ENCODE measurements at places on chromosomes 1 and 21.

DNA sequence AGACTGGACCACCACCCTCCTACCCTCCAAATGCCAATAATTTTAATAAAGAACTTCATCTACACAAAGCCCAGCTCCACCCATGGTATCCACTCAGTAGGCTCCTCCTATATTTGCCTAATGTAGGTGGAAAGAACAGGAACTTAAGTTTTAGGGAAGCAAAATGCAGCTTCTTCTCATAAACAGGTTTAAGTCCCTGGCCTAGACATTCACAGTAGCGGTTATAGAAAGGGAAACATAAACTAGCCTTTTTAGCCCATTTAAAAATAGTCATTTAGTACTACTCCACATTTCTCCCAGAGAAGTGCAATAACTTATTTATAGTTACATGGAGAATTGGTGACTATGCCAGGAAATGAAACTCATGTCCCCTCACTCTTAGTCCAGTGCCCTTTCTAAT, 56.6 kb upstream of the CPLANE2 start:
- no peak for DNase-seq

DNA sequence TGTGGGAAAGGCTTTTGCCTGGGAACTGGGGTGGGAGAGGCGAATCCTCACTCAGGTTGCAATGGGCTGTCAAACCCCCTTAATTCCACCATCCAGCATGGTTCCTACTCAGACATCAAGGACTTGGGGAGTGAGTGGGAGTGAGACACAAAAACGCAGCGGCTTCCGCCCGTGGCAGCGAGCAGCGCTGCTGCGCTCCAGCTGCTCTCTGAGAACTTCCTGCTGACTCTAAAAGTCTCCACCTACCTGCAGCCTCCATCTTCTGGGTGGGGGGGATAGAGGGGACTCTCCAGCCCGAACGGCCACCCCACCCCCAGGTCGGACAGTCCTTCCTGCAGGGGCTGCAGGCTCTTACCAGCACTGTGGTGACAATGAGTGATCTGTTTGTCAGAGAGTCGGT, 184.4 kb downstream of the GRIK3 start:
- no peak for DNase-seq

DNA sequence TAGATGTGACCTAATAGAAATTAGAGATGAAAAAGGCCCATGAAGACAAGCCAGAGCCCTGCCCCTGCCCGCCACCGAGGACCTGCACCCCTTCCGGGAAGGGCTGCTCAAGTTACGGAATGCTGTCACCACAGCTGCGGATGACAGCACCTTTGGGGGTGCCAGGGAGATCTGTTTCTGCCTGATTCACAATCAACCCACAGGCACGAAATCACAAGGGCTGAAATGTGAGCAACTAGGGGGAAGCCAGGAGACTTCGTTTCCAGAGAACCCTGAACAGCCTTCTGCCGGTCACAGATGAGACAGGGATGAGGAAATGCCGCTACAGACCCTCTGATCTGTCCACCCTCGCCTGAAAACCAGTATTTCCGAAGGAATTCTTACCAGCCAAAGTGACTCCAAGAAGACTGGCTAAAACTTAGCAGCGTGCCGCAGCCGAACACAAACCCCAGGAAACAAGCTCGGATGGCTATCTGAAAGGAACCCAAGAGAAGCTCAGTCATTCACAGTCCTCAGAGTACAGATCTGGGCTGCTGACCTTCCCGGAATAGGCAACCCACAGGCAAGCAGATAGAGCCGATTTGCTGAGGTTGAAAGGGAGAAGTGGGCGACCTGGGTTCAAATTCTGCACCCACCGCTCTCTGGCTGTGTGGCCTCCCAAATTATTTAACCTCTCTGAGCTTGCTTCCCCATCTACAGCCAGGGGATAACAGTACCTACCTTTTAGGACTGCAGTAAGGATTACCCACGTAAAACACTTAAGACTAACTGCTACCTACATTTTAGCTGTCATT, 1.1 kb downstream of the ICMT start:
- no peak for DNase-seq

DNA sequence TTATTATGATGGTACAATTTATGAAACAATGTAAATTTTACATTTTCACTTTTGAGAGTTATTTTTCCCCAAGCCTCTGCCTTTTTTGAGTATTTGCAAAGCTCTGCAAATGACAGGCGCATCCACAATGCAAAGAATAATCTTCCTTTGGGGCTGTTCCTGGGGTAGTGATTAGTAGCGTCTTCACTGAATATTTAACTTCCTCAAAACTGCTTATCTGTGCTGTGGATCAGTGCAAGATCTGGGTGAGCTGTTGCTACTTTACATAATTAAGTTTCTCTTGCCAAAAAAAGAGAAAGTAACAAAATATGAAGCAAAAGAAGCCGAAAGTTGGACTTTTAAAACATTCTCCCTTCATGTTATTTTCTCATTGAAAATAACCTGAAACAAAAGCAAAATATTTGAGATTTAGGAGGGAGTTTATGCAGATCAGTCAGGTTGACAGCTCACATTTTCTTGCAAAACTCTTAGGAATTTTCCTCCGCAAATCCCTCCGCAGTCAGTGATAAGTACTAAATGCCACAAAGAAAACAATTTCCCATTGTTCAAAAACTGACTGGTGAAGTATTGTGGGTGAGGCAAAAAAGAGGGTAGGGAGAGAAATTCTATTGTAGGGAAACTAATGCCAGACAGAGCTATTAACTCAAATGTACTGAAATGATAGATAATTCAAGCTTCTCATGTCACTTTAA, 276.4 kb upstream of the B3GALT2 start:
- no peak for DNase-seq

DNA sequence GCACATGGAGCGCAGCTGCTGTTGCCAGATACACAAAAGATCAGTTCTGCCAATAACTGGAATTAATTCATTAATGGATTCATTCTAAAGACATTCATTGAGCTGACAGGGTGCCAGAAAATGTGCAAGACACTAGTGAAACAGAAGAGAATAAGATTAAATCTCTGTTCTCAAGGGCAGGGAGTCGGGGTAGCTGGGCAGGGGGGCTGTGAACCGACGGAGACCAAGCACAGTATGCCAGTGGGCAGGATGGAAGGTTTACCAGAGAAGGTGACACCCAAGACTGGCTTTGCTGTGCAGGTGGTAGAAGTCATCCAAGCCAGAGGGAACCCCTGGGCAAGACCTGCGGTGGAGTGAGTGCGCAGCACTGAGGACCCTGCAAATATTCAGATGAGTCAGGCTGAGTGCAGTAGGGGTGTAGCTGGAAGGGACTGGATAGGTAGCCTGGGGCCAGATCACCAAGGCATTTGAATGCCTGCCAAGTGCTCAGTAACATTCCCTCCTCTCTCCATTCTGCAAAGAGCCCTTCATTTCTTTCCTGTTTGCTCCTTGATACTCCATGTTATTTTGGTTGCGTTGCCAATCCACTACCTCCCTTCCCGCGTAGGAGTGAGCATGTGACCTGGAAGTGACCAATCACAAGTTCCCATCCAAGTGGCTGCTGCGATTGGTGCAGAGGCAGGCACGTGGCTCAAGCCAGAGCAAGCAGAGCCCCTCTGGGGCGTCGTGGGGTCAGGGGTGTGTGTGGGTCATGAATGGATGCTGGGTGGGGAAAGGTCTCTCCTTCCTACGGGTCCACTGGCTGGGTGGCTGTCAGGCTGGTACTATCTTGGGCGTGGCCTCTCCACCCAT, 413.1 kb downstream of the PTPRU start:
- DNase-seq, result no peak

- DNase-seq, result peak; percentile 57
These were observed 119.0 kb upstream of the DPT start for GRCh38 chr1:168848051-168848450.

GRCh38 chr1:22847249-22847648, 125.4 kb downstream of the LACTBL1 start:
- no peak for DNase-seq

GRCh38 chr21:45391743-45392572, 13.0 kb upstream of the COL18A1 start:
- no peak for DNase-seq

- no peak for DNase-seq
These were observed 166.9 kb downstream of the COL11A1 start for GRCh38 chr1:102941366-102941947.

GRCh38 chr1:2894381-2895041, 93.0 kb upstream of the TTC34 start:
- DNase-seq, result no peak

DNA sequence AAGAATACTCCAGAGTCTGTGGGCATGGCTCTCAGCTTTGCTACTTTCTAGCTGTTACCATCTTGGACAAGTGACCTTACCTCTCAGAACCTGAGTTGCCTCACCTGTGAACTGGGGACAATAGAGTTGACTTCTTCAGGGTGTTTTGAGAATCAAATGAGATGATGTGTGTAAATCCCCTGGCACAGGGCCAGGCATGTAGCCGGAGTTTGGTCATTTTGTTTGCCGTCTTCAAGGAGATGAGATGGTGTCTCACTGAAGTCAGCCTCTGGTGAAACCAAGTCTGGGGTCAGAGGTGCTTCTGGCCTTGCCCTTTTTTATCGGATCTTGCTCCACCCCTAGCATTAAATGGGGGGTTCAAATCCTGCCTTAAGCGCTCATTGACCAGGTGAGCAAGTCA, 149.2 kb upstream of the TMEM51 start:
- no peak for DNase-seq

GRCh38 chr21:18398843-18399242, 4.7 kb downstream of the TMPRSS15 start:
- no peak for DNase-seq

- DNase-seq, result no peak
These were observed 5.2 kb downstream of the RCSD1 start for GRCh38 chr1:167635156-167635648.

- no peak for DNase-seq
These were observed 25.2 kb downstream of the STPG1 start for GRCh38 chr1:24388331-24388885.

- no peak for DNase-seq
These were observed 32.2 kb upstream of the DIP2A start for GRCh38 chr21:46426313-46427046.

GRCh38 chr1:118363396-118363795, 178.4 kb upstream of the SPAG17 start:
- DNase-seq, result no peak

GRCh38 chr1:245298781-245299180, 144.0 kb downstream of the KIF26B start:
- peak; percentile 25 for DNase-seq

- DNase-seq, result no peak
These were observed 709.1 kb downstream of the PTPRU start for GRCh38 chr1:29945426-29945825.

- DNase-seq, result peak; percentile 62
These were observed 89.4 kb downstream of the SDCCAG8 start for GRCh38 chr1:243345205-243345604.

DNA sequence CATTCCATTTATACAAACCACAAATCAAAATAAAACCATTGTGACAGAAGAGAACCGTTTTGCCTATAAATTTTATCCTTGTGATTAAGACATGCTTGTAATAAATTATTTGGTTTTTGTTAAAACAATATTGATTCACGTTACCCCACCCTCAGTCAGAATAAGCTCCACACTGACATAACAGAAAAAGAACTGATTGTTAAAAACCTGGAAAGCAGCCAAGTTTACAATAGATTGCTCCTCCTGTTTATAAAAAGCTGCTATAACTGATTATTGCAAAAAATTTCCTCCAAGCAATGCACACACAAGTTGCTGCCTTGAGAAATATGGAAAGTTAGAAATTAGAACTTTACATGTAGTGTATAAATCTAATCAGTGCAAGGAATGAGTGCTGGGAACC, 263.5 kb downstream of the SETD4 start:
- DNase-seq, result peak; percentile 2

DNA sequence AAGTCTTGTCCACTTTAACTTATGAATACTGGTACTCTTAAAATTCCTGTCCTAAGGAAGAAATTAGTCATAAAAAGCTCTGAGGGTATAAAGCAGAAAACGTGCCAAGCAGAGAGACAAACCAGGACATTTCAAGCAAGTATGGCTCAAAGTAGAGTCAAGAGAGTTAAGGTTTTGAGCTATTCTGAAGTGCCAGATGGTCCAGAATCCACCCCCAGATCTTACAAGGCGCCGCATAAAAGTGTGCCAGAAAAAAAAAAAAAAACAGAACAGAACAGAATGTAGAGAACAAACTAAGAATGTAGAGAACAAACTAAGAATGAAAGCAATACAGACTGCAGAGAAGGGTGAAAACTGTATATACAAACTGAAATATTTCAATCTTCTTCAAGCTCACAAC, 12.5 kb downstream of the EPS15 start:
- no peak for DNase-seq

DNA sequence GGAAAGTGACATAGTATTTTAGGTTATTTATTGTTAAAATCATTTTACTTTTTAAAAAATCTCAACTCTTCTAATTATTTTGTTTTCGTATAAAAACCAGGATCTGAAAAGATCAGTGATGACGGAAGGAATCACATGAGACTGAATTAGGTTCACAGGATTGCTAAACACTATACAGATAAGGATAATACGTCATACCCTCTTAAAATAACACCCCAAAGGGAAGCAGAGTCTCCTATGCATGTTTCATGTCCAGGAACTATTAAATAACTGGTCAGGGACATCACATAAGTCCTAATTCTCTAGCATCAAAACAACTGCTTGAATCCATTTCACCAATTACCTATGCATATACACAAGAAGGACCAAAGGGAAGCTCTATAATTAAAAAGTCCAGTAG, 84.9 kb downstream of the FOXJ3 start:
- DNase-seq, result no peak

DNA sequence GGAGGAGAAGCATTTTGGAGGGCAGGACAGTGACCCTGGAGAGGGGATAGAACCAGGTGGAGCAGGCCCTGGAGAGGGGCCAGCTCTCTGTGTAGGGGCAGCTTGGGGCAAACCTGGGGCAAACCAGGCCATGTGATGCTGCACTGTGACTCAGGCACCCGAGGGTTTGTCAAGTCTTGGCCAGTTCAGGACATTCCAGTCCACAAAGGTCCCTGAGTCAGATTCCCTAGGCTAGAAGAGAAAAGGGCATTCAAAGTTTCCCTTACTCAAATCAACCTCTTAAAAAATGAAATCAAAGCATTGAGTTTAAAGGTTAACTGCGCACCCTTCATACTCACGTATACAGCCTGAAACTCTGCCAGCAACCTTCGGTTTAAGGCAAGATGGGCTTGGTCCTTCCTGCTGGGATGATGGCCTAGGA, 25.2 kb upstream of the PLA2G2C start:
- no peak for DNase-seq

GRCh38 chr1:78333502-78333901, 157.3 kb upstream of the PTGFR start:
- DNase-seq, result no peak

DNA sequence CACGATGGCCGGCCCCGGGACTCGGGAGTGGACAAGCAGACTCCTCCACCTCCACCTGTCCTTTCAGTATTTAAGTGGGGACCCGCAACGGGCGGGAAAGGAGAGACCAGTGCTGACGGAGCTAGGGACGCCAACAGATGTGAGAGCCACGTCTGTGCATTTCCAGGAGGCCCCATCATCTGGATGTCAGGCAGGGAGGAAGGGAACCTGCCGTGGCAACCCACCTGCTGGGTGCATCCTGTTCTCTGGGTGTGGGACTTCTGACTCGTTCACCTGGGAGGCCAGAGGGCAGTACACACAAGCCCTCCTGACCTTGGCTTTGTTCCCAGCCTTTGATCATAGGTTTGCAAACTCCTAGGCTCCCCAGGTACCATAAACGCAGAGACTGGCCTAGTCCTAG, 5.6 kb upstream of the PCBP3 start:
- no peak for DNase-seq

Measured in hippocampal formation (tissue), 2 donors.